T-helper 17 cell (primary cell): ENCODE measurements at places on chromosomes 11 and 22. TPM values are rescaled to one million over a fixed set of nuclear protein-coding genes. Genes with fewer than 3 reads are reported as not detected.

Gene RAB1B
- 72.8 TPM for total RNA-seq

Gene UBQLN3
- total RNA-seq = not detected

DNA sequence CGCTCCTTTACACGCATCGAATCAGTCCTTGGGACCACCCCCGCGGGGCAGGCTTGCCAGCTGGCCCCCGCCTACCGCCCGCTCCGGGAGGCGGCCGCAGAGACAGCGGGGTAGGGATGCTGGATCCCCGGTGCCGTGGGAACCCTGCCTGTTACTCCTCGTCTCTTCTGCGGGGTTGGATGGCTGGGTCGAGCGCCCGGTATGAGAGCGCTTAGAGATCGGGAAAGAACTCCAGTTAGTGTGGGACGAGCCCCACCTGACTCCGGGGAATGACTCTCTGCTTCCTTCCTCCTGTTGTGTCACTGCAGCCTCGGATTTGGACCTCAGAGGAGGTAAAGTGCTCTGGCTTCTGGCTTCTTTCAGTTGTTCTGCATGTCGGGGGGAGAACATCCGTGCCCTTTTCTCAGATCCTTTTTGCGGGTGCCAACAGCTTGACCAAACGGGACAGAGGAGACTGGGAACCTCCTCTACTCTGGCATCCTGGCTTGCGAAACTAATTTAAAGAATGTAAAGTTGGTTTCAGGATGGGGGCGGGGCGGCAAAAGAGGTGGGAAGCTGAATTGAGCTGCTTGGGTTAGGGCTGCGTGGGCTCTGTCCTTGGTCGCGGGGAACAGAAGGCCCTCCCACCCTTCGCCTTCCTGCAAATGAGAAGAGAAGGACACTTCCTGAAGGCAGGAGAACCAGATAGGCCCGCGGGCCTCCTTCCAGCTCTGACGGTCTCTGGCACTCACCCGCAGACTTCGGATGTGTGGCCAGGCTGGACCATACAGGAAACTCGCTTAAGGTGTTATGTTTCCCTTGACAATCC is 938 bp downstream of the LAYN start:
- H3K27me3 ChIP-seq = peaks cover 85% of the 10 kb centered on the region
- peak overlapping the region; percentile 90 for H3K4me3 ChIP-seq
- H3K27ac ChIP-seq = peak overlapping the region; percentile 27
- peaks cover 4% of the 10 kb centered on the region for H3K4me1 ChIP-seq
- no peaks in the 10 kb centered on the region for H3K36me3 ChIP-seq

DNA sequence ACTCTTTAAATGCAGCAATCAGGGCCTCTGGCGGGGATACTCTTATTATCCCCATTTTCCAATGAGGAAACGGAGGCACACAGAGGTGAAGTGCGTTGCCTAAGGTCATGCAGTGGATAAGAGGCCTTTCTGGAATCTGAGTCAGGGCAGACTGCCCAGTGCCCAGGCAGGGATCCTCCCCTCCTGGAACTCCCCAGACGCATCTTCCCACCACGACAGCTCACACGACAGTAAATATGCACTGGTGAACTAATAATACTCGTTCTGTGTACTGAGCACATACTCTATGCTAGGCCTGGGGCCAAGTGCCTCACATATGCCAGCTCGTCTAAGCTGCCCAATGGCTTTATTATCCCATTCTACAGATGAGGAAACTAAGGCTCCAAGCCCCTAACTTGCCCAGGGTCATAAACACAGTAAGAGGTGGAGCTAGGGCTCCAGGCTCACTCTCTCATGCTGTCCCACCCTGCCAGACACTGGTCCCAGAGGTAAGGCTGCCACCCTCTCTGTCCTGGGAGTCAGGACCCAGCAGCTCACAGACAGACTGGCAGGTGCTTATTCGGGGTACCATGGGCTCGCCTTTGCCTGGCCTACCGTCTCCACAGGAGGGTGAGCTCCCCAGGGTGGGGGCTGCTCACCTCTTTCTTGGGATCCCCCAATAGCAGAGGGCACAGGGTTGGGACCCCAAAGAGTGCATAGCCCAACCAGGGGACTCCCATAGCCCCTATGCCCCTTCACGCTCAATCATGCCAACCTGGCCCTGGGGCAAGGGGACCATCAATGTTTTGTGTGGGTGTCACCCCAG is 2.3 kb downstream of the IL2RB start:
- H3K4me3 ChIP-seq = peak overlapping the region; percentile 94
- peaks cover 2% of the 10 kb centered on the region for H3K36me3 ChIP-seq
- H3K27me3 ChIP-seq = no peaks in the 10 kb centered on the region

GRCh38 chr22:22714600-22715335 is 70.4 kb downstream of the GGTLC2 start:
- DNase-seq = no peak
- no peak overlapping the region for H3K27ac ChIP-seq
- H3K27me3 ChIP-seq = peaks cover 28% of the 10 kb centered on the region
- no peaks in the 10 kb centered on the region for H3K36me3 ChIP-seq
- H3K4me3 ChIP-seq = no peak overlapping the region

DNA sequence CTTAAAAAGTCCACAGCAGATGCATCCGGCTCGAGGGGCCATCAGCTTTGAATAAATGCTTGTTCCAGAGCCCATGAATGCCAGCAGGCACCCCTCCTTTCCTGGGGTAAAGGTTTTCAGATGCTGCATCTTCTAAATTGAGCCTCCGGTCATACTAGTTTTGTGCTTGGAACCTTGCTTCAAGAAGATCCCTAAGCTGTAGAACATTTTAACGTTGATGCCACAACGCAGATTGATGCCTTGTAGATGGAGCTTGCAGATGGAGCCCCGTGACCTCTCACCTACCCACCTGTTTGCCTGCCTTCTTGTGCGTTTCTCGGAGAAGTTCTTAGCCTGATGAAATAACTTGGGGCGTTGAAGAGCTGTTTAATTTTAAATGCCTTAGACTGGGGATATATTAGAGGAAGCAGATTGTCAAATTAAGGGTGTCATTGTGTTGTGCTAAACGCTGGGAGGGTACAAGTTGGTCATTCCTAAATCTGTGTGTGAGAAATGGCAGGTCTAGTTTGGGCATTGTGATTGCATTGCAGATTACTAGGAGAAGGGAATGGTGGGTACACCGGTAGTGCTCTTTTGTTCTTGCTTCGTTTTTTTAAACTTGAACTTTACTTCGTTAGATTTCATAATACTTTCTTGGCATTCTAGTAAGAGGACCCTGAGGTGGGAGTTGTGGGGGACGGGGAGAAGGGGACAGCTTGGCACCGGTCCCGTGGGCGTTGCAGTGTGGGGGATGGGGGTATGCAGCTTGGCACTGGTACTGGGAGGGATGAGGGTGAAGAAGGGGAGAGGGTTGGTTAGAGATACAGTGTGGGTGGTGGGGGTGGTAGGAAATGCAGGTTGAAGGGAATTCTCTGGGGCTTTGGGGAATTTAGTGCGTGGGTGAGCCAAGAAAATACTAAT is 1.9 kb downstream of the NEAT1 start:
- H3K27ac ChIP-seq = peak overlapping the region; percentile 100
- peak; percentile 35 for DNase-seq
- H3K4me3 ChIP-seq = peak overlapping the region; percentile 100
- peaks cover 69% of the 10 kb centered on the region for H3K4me1 ChIP-seq
- H3K27me3 ChIP-seq = no peaks in the 10 kb centered on the region
- peaks cover 25% of the 10 kb centered on the region for H3K36me3 ChIP-seq

DNA sequence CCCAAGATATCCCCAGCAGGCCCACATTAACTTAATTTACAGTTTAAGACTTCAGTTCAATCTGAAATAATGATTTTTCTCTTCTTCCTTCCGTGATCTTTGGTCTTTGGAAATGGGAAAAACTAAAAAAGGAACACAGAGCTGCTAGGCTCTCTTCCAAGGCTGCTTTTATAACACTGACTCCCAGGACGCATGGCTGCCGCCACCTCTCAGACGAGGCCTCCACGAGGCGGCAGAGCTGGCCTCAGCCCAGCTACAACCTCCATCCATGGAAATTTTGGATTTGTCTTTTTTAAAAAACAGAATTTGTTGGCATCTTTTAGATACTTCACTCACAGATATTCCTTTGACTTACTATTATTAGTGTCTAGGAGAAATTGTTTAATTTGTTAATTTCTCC is 385.5 kb upstream of the SYN3 start:
- DNase-seq = no peak
- H3K4me1 ChIP-seq = no peaks in the 10 kb centered on the region
- no peaks in the 10 kb centered on the region for H3K36me3 ChIP-seq
- H3K27ac ChIP-seq = no peak overlapping the region
- no peak overlapping the region for H3K4me3 ChIP-seq
- no peaks in the 10 kb centered on the region for H3K27me3 ChIP-seq
